Tibial artery (tissue), 4 donors: ENCODE measurements at places on chromosomes 4 and X.

- H3K4me3 ChIP-seq = no peak overlapping the region
- H3K4me1 ChIP-seq = no peaks in the 10 kb centered on the region
- no peak for DNase-seq
- H3K36me3 ChIP-seq = no peaks in the 10 kb centered on the region
- H3K27ac ChIP-seq = peak overlapping the region; percentile 48
- no peaks in the 10 kb centered on the region for H3K27me3 ChIP-seq
These were observed 22.3 kb downstream of the CAMK2D start for GRCh38 chr4:113739197-113739596.

DNA sequence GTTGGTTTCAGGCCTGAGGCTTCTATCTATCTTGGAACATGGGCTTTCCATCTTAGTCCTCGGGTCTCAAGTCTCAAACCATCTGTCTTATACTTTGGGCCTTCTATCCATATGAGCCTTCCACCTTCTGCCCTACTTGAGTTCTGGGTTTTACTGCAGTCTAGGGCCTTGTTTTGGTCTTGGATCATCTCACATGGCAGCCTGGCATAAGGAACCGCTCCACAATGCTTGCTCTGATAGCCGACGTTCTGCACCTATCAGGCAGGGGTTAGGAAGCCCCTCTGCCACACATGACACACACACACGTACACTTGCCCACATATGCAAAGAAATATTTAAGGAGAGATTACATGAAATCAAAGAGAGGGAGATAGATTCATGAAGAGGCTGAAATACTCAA lies 264.0 kb downstream of the CHIC1 start:
- no peak overlapping the region for H3K4me3 ChIP-seq
- H3K4me1 ChIP-seq = no peaks in the 10 kb centered on the region
- DNase-seq = no peak
- H3K36me3 ChIP-seq = no peaks in the 10 kb centered on the region

GRCh38 chr4:14087459-14087858 lies 459.9 kb upstream of the BOD1L1 start:
- no peak for DNase-seq
- H3K36me3 ChIP-seq = no peaks in the 10 kb centered on the region
- H3K4me3 ChIP-seq = no peak overlapping the region
- no peak overlapping the region for H3K27ac ChIP-seq
- no peaks in the 10 kb centered on the region for H3K27me3 ChIP-seq

DNA sequence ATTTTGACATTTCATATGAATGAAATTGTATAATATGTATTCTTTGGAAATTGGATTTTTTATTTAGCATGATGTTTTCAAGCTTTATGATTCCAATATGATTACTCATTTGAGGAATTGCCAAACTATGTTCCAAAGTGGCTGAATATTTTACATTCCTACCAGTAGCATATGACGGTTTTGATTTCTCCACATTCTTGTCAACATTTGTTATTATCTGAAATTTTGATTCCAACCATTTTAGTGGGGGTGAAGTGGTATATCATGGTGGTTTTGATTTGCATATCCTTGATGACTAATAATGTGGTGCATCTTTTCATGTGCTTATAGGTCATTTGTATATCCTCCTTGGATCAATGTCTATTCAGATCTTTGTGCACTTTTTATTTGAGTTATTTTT lies 2.6 kb upstream of the BEX1 start:
- no peaks in the 10 kb centered on the region for H3K4me1 ChIP-seq
- no peaks in the 10 kb centered on the region for H3K27me3 ChIP-seq
- no peaks in the 10 kb centered on the region for H3K36me3 ChIP-seq
- no peak overlapping the region for H3K27ac ChIP-seq

GRCh38 chr4:1377606-1378261 lies 28.5 kb downstream of the NKX1-1 start:
- H3K27ac ChIP-seq = no peak overlapping the region
- H3K4me1 ChIP-seq = no peaks in the 10 kb centered on the region
- no peak for DNase-seq
- peaks cover 54% of the 10 kb centered on the region for H3K36me3 ChIP-seq
- no peaks in the 10 kb centered on the region for H3K27me3 ChIP-seq

- no peaks in the 10 kb centered on the region for H3K4me1 ChIP-seq
- no peak overlapping the region for H3K27ac ChIP-seq
- H3K36me3 ChIP-seq = peaks cover 16% of the 10 kb centered on the region
- H3K27me3 ChIP-seq = no peaks in the 10 kb centered on the region
These were observed 100.1 kb downstream of the SMARCA1 start for GRCh38 chrX:129423191-129423590.

DNA sequence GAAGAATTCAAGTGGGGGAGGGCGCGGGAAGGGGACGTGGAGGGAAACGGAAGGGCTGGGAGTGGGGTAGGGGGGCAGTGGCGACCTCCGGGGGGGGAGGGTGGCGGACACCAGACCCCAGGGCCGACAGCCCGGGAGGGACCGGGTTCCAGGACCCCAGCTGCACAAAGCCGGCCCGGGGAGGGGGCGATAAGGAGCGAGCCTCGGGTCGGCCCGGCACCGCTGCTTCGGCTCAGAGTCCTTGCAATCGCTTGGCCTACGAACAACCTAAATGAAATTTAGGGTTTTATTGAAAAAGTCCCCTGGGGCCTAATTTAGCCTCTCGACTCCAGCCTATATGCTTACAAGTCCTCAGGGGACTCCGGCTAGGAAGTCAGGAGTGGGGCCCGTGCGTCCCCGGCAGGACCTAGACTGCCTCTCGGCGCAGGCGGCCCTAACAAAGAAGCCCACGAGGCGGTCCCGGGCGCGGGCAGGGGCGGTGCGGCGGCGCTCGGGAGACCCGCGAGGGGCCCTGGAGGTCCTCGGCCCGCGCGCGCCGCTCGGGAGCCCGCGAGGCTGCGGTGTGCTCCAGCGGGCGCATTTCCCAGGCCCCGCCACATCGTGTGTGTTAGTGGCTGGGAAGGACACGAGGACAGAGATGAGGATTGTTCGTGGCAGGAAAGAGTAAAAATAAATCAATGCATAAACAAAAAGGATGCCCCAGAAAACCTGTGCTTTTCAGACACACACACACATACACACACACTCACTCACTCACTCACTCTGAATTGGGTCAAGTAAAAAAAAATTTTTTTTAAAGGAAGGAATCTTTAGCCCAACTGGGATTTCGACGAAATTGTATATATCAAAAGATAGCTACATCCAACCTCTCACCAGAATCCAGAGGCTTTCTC lies 70.0 kb downstream of the MGST2 start:
- no peaks in the 10 kb centered on the region for H3K27me3 ChIP-seq
- no peak for DNase-seq
- no peaks in the 10 kb centered on the region for H3K4me1 ChIP-seq
- H3K36me3 ChIP-seq = no peaks in the 10 kb centered on the region
- H3K27ac ChIP-seq = peak overlapping the region; percentile 84
- peak overlapping the region; percentile 58 for H3K4me3 ChIP-seq

- H3K36me3 ChIP-seq = no peaks in the 10 kb centered on the region
- no peak overlapping the region for H3K27ac ChIP-seq
- H3K27me3 ChIP-seq = no peaks in the 10 kb centered on the region
- no peak for DNase-seq
- no peak overlapping the region for H3K4me3 ChIP-seq
These were observed 164.8 kb upstream of the EMCN start for GRCh38 chr4:100682477-100683218.

- no peak overlapping the region for H3K4me3 ChIP-seq
- H3K27ac ChIP-seq = peak overlapping the region; percentile 65
- no peaks in the 10 kb centered on the region for H3K27me3 ChIP-seq
- H3K36me3 ChIP-seq = no peaks in the 10 kb centered on the region
These were observed 19.5 kb downstream of the RELL1 start for GRCh38 chr4:37666625-37667071.

DNA sequence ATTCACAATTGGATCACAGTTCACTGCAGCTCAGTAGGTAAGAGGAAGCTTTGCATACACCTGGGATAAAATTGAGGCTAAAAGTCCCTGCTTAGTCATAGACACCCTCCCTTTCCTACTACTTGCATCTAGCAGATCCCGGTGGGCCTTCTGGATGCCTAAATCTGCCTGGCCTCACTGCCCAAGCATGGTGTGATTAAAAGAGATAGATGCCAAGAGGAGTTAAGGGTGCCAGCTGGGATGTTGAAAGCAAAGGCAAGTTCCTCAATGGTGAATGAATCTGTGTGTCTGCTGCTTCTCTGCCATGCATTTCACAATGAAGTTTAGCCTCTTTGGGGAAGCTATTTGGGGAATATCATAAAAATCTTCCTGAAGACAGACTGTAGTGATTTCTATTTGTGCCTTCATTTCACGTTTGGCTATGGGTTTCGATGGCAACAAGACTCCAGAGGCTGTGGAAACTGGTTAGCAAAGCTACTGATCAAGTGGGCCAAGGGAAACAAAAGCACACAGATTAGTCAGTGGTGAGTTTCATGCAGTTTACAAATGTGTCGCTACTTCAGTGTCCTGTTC lies 534.0 kb downstream of the ANKRD50 start:
- peak overlapping the region; percentile 72 for H3K27ac ChIP-seq
- no peaks in the 10 kb centered on the region for H3K27me3 ChIP-seq
- H3K4me1 ChIP-seq = peaks cover 20% of the 10 kb centered on the region
- no peak overlapping the region for H3K4me3 ChIP-seq
- no peaks in the 10 kb centered on the region for H3K36me3 ChIP-seq

- DNase-seq = no peak
- H3K36me3 ChIP-seq = no peaks in the 10 kb centered on the region
- H3K4me1 ChIP-seq = peaks cover 18% of the 10 kb centered on the region
- no peaks in the 10 kb centered on the region for H3K27me3 ChIP-seq
- no peak overlapping the region for H3K4me3 ChIP-seq
- no peak overlapping the region for H3K27ac ChIP-seq
These were observed 326.7 kb downstream of the STK32B start for GRCh38 chr4:5378002-5378401.

GRCh38 chr4:154208424-154208823 lies 283.2 kb downstream of the DCHS2 start:
- H3K27me3 ChIP-seq = no peaks in the 10 kb centered on the region
- DNase-seq = no peak
- no peaks in the 10 kb centered on the region for H3K36me3 ChIP-seq
- no peak overlapping the region for H3K4me3 ChIP-seq
- H3K4me1 ChIP-seq = no peaks in the 10 kb centered on the region
- H3K27ac ChIP-seq = no peak overlapping the region

DNA sequence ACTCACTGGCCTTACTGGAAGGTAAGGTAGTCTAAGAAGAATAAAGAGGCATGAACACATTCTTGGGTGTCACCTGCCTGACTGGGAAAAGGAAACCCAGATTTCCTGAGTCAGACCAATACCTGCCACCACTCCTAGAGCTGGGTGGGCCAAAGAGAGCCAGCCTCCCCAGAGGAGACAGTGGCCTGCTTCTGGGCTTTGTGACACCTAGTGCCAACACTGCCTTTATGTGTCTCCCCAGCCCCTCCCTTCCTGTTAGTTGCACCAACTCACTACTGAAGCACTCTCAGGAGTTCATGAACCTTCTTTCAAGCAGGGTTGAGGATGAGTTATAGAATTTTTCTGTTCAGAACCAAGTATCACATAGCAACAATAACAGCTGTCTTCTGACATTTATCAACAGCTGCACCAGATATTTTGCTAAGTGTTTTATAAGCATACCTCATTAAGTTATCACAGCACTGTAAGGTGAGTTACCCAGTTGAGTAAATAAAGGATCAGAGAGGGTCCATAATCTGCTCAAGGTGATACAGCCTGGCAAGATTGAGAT lies 77.6 kb upstream of the ETNPPL start:
- no peak overlapping the region for H3K27ac ChIP-seq
- no peaks in the 10 kb centered on the region for H3K27me3 ChIP-seq
- H3K4me3 ChIP-seq = no peak overlapping the region
- no peaks in the 10 kb centered on the region for H3K4me1 ChIP-seq
- no peaks in the 10 kb centered on the region for H3K36me3 ChIP-seq

- no peaks in the 10 kb centered on the region for H3K36me3 ChIP-seq
- H3K27me3 ChIP-seq = no peaks in the 10 kb centered on the region
- DNase-seq = no peak
- no peak overlapping the region for H3K4me3 ChIP-seq
These were observed 197.9 kb downstream of the IL13RA2 start for GRCh38 chrX:114819509-114819908.

DNA sequence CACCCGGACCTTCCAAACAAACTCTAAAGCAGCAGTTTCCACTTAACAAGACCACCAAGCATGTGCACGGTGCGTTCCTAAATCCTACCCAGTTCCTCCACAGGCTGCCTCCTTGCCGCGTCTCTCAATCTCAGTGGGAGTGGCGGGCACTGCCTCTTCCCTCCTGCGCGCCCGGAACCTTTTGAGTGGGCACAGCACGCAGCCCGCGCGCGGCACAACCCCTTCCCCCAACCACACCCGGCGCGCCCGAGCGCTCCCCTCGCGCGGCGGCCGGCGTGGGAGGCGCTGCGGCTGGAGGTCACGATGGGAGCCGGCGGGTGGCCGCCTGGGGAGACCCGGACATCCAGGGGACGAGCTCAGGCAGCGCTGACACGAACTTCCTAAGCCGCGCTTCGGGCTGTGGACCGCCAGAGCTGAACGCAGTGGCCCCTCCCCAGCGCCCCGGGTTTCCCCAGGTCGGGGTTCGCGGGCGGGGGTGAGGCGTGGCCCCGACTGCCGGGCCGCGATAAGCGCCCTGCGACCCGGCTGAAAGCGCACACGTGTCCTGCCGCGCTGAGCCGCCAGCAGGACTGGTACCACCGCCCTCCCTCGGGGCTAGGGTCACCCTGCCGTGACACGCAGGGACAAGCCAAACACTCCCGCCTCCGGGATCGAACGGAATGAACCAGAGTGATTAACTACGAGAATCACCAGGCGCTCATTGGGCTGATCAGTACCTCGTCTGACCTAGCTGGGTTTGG lies at the start of gene ABCG2:
Gene ABCG2, minus strand, starts transcription at position 151 of the 740 bp plus-strand sequence. CDS start 18,644 bp downstream, outside the sequence.
- H3K27me3 ChIP-seq = no peaks in the 10 kb centered on the region
- H3K36me3 ChIP-seq = no peaks in the 10 kb centered on the region
- peaks cover 4% of the 10 kb centered on the region for H3K4me1 ChIP-seq
- no peak within 1 kb of the TSS for H3K27ac ChIP-seq
- H3K4me3 ChIP-seq = peak within 1 kb of the TSS; percentile 54
